ENCODE measurements at places on chromosomes 16 and 17. TPM values are rescaled to one million over a fixed set of nuclear protein-coding genes. Genes with fewer than 3 reads are reported as not detected.

GRCh38 chr16:30526137-30526822, at the start of gene ZNF768:
TSS of gene ZNF768 (minus strand) at chr16:30526566. CDS start at chr16:30526413, 153 bp downstream.
- DNase-seq: peak; percentile 48

GRCh38 chr17:68260051-68260762, 12.4 kb downstream of the AMZ2 start:
- DNase-seq: no peak

- DNase-seq: peak; percentile 33
Observed at GRCh38 chr17:74199306-74200092, 4.0 kb upstream of the RPL38 start.

Gene SNX20
- total RNA-seq: not detected

GRCh38 chr16:14014284-14014625, 56.9 kb upstream of the MRTFB start:
- no peak for DNase-seq
